HL-60 (cell line): ENCODE measurements at places on chromosomes 5 and 9.

DNA sequence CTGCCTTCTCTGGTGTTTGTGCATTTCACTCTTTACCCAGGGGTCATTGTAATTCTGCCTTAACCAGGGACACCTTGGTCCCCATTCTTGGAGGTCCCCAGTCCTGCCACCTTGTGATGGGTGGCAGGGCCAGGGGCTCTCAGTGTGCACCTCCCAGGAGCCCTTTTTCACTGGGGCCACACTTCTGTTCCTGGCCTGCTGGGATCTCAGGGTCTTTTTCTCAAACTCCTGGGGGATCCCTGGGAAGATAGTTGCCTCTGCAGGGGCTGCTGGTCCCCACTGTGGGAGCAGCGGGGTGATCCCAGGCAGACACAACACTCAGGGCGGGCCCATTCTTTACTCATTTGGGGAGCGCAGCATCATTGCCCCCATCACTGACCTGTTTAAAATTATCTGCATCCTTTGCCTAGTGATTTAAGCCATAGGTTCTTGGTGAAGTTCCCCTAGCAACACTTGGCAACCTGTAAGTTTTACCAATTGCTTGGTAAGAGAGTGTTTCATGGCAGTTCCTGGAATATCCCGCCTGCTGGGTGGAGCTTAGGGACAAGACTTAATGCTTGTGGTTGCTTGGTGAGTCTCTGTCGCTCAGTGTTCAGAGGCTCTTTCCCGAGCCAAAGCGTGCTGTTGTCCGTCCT, 15.7 kb downstream of the PHF2 start:
- no peak for DNase-seq

GRCh38 chr9:38347271-38347671, 45.2 kb upstream of the ALDH1B1 start:
- no peak for DNase-seq

- no peak for DNase-seq
Observed at GRCh38 chr9:110537841-110538646, 41.5 kb downstream of the SVEP1 start.

DNA sequence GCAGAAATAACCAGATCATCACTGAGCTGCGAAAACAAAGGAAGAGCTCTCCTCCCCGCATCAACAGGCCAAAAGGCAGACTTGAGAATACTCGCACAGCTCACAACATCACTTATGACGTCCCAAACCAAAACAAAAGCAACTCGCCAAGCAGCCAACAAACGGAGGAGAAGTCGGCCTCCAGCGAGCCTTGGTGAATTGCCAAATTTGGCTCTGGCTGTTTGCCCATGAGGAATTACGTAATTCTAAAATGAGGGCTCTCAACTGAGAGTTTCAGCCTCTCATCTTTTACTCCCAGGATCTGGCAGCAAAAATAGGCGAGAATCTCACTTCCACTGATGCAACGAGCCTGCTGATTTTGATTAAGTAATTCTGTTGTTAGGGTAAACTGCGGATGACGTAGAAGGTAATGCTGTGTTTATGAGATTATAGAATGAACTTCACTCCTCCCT, 51.7 kb upstream of the SEMA6A start:
- DNase-seq = peak; percentile 27

DNA sequence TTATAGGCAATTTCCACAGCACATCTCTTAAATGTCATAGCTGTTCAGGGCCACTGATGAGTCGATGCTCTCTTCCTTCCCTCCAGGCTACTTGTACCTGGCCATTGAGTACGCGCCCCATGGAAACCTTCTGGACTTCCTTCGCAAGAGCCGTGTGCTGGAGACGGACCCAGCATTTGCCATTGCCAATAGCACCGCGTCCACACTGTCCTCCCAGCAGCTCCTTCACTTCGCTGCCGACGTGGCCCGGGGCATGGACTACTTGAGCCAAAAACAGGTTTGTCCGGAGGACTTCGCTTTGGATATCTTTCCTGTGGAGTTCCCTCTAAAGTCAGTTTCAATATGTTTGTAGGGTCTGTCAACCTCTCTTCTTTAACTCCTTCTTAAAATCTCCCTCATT, 84.3 kb downstream of the EQTN start:
- DNase-seq = no peak

- DNase-seq = no peak
Observed at GRCh38 chr5:77972469-77973252, 196.5 kb upstream of the TBCA start.

- no peak for DNase-seq
Observed at GRCh38 chr9:100525563-100525962, 52.3 kb upstream of the CAVIN4 start.

- DNase-seq = no peak
Observed at GRCh38 chr9:114697951-114698351, 16.0 kb upstream of the TEX48 start.
